Caco-2 (cell line): ENCODE measurements at places on chromosomes 3 and 15.

- H3K4me3 ChIP-seq = no peak overlapping the region
- no peak overlapping the region for H3K27ac ChIP-seq
- no peaks in the 10 kb centered on the region for H3K27me3 ChIP-seq
- peaks cover 17% of the 10 kb centered on the region for H3K4me1 ChIP-seq
Measured at GRCh38 chr3:23913873-23914743, 2.7 kb downstream of the NKIRAS1 start.

DNA sequence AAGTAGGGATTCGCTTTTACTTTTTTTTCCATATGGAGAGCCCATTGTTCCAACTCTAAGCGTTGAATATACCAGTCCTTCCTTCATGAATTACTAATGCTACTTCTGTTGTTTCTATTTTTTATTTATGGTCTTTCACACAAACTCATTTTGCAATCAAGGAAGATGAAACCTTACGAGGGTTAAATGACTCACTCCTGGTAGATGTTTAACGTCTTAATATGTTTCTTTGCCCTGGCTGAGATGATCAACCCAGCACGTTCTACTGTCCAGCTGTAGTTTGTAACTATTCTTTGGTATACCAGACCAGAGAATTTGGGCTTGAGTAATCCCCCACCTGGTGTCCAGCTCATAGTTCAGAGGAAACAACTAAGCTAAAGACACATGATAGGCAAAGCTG lies 23.1 kb downstream of the CDCP1 start:
- no peak overlapping the region for H3K27ac ChIP-seq
- H3K4me1 ChIP-seq = peaks cover 58% of the 10 kb centered on the region
- no peak overlapping the region for H3K4me3 ChIP-seq
- H3K27me3 ChIP-seq = no peaks in the 10 kb centered on the region
- no peaks in the 10 kb centered on the region; the same call in none of the 2 replicates for H3K36me3 ChIP-seq

GRCh38 chr15:89067751-89068150 lies 20.5 kb upstream of the ABHD2 start:
- H3K27ac ChIP-seq = no peak overlapping the region
- H3K27me3 ChIP-seq = no peaks in the 10 kb centered on the region
- no peaks in the 10 kb centered on the region; the same call in 1 of the 2 replicates for H3K4me1 ChIP-seq
- DNase-seq = no peak

DNA sequence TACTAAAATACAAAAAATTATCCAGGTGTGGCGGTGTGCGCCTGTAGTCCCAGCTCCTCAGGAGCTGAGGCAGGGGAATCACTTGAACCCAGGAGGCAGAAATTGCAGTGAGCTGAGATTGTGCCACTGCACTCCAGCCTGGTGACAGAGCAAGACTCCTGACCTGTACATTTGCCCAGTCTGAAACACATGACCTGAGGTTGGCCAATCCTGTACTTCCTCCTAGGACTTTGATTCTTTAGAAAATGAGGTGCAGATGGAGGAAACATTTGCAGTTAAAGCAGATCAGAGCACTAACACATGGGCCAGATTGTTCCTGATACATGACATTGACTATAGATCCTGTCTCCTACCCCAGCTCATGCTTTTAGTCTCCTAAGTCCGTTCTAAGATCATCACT lies 28.9 kb upstream of the LPP start:
- H3K4me1 ChIP-seq = peaks cover 44% of the 10 kb centered on the region
- no peaks in the 10 kb centered on the region for H3K27me3 ChIP-seq
- no peak for DNase-seq
- no peak overlapping the region for H3K27ac ChIP-seq
- no peaks in the 10 kb centered on the region for H3K36me3 ChIP-seq
- no peak overlapping the region for H3K4me3 ChIP-seq

- H3K36me3 ChIP-seq = no peaks in the 10 kb centered on the region
- DNase-seq = no peak
- H3K4me1 ChIP-seq = no peaks in the 10 kb centered on the region
- no peak overlapping the region for H3K27ac ChIP-seq
- no peaks in the 10 kb centered on the region; the same call in 1 of the 2 replicates for H3K27me3 ChIP-seq
- no peak overlapping the region for H3K4me3 ChIP-seq
Measured at GRCh38 chr3:180743813-180744590, 64.7 kb upstream of the CCDC39 start.

DNA sequence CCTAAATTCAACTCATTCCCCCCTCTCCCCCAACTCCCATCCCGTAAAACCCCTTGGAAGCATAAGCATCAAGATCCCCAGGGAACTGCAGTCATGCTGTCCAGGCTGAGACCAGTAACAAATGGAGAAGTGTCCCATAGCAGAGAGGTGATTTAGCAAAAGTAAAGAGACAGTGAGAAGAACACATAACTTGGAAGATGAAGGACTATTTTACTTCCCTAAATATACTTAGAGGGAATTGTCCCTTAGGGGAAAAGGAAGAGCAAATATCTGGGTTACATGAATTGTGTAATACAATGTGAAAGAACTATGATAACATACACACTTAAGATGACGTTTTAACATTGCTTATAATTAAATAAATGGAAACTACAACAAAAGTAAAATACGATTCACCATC lies 61.6 kb upstream of the LRRFIP2 start:
- H3K36me3 ChIP-seq = no peaks in the 10 kb centered on the region
- no peak overlapping the region for H3K4me3 ChIP-seq
- no peak overlapping the region for H3K27ac ChIP-seq
- 0 out of 2 replicates have a peak, but pooled peaks cover 4% of the 10 kb centered on the region for H3K4me1 ChIP-seq

DNA sequence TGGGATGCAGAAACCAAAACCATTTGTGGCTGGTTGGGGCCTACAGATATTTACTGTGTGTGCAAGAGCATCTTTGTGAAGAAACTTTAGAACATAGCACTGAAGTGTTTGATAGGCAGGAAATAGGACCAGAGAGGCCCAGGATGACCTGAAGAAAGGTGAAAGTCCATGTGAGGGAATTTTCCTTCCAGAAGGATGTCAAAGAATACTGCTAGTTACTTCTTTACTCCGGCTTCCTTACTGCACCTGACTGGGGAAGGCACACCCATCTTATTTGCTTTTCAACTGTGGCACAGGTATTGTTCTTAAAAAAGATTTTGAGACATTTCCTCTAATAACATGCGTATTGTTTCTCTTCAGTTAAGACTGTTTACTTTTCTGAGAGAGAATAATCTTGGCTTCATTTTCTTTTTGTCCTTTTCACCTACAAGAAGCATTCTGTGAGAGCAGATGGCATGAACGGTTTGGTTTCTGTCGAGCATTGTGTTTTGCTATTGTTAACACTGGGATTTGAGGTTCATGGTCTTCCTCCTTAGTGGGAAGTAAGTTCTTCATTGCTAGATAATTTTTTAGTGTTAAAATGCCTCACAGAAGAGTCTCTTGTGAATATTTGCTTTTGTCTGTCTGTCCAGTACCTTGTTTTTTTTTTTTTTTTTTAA lies 71.5 kb downstream of the SLCO3A1 start:
- H3K4me3 ChIP-seq = no peak overlapping the region
- no peak overlapping the region for H3K27ac ChIP-seq
- H3K36me3 ChIP-seq = no peaks in the 10 kb centered on the region
- H3K4me1 ChIP-seq = no peaks in the 10 kb centered on the region

DNA sequence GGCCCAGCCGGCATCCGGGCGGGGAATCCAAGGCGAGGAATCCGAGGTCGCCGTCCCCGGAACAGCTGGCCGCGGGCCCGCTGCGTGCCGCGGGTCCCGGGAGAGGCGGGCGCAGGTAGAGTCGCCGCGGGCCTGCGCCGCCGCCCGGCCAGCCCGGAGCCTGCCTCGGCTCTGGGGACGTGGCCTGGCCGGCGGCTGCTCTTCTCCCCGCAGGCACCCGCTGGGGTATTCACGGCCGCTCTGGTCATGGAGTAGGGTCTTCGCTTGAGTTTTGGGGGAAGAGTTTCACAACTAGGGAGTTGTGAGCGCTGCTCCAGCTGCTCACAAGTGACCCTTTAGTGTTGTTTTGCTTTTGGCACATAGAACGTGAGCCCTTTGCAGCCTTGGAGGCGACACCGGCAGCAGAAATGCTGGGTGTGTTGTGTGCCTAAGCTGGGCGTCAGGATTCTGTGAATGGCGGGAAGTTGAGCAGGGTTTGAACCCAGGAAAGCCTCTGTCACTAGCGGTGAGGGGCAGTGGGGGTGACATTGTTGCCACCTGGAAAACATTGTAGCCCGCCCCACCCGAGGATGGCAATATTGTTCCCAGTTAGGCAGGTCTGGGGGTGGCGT lies 4.0 kb downstream of the TRIM71 start:
- DNase-seq = no peak
- no peaks in the 10 kb centered on the region for H3K27me3 ChIP-seq
- H3K4me3 ChIP-seq = peak overlapping the region; percentile 78
- H3K4me1 ChIP-seq = peaks cover 48% of the 10 kb centered on the region
- peaks cover 4% of the 10 kb centered on the region; the same call in 1 of the 2 replicates for H3K36me3 ChIP-seq

GRCh38 chr15:78691167-78691850 lies 50.3 kb upstream of the CHRNB4 start:
- H3K36me3 ChIP-seq = no peaks in the 10 kb centered on the region
- no peaks in the 10 kb centered on the region for H3K27me3 ChIP-seq
- no peaks in the 10 kb centered on the region for H3K4me1 ChIP-seq
- no peak for DNase-seq

GRCh38 chr3:74663178-74663577 lies 48.7 kb upstream of the CNTN3 start:
- H3K27ac ChIP-seq = no peak overlapping the region
- no peaks in the 10 kb centered on the region for H3K27me3 ChIP-seq
- DNase-seq = no peak

- DNase-seq = no peak
- no peaks in the 10 kb centered on the region for H3K4me1 ChIP-seq
- no peak overlapping the region for H3K4me3 ChIP-seq
- H3K36me3 ChIP-seq = no peaks in the 10 kb centered on the region
- no peak overlapping the region for H3K27ac ChIP-seq
- H3K27me3 ChIP-seq = no peaks in the 10 kb centered on the region
Measured at GRCh38 chr3:72535772-72536171, 312.5 kb downstream of the SHQ1 start.

GRCh38 chr3:81929697-81930096 lies 168.3 kb upstream of the GBE1 start:
- no peaks in the 10 kb centered on the region for H3K4me1 ChIP-seq
- H3K27ac ChIP-seq = no peak overlapping the region
- H3K27me3 ChIP-seq = no peaks in the 10 kb centered on the region
- no peaks in the 10 kb centered on the region for H3K36me3 ChIP-seq
- H3K4me3 ChIP-seq = no peak overlapping the region

- H3K27me3 ChIP-seq = no peaks in the 10 kb centered on the region
- H3K4me3 ChIP-seq = no peak overlapping the region
- no peaks in the 10 kb centered on the region for H3K4me1 ChIP-seq
- H3K27ac ChIP-seq = no peak overlapping the region
- H3K36me3 ChIP-seq = no peaks in the 10 kb centered on the region
Measured at GRCh38 chr15:88208396-88208795, 48.1 kb downstream of the NTRK3 start.

GRCh38 chr15:95874637-95875036 lies 455.9 kb upstream of the NR2F2 start:
- no peaks in the 10 kb centered on the region for H3K27me3 ChIP-seq
- DNase-seq = no peak
- no peaks in the 10 kb centered on the region for H3K4me1 ChIP-seq
- H3K36me3 ChIP-seq = no peaks in the 10 kb centered on the region
- H3K27ac ChIP-seq = no peak overlapping the region

DNA sequence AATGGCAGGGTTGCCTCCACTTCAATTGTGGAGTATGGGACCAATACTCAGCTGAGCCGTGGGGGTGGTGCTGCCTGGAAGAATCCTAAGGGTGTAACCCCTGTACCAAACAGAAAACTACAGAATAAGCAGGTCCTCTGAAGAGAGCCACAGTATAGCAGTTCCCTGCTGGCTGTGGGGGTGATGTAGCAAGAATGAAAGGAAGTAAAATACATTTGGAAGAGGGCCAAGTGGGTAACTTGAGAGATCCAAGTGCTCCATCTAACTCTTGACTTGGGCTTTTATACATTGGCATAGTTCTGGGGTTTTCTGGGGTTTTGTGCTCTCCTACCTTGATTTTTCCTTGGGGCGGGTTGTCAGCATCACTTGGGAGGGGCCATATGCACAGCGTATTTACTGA lies 341.4 kb downstream of the OTOL1 start:
- no peak overlapping the region for H3K4me3 ChIP-seq
- no peaks in the 10 kb centered on the region for H3K36me3 ChIP-seq
- no peak overlapping the region for H3K27ac ChIP-seq
- H3K27me3 ChIP-seq = no peaks in the 10 kb centered on the region

DNA sequence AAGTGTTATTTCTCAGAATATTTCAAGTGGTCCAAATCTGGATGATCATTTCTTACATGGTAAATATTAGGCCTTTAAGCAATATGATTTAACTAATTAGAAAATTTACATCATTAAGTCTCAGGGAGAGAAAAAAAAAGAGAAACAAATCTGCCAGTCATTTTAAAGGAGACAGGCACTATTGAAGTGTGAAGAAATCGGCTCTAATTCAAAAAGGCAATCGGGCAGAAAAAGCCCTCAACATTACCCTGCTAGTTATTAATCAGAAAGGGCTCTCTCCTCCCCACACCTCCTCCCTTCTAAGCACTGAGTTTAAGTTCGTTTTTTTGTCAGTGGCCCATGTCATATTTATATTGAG lies 215.9 kb downstream of the MEIS2 start:
- no peaks in the 10 kb centered on the region for H3K36me3 ChIP-seq
- no peak overlapping the region for H3K27ac ChIP-seq
- H3K4me3 ChIP-seq = no peak overlapping the region
- no peak for DNase-seq
- H3K4me1 ChIP-seq = peaks cover 17% of the 10 kb centered on the region

DNA sequence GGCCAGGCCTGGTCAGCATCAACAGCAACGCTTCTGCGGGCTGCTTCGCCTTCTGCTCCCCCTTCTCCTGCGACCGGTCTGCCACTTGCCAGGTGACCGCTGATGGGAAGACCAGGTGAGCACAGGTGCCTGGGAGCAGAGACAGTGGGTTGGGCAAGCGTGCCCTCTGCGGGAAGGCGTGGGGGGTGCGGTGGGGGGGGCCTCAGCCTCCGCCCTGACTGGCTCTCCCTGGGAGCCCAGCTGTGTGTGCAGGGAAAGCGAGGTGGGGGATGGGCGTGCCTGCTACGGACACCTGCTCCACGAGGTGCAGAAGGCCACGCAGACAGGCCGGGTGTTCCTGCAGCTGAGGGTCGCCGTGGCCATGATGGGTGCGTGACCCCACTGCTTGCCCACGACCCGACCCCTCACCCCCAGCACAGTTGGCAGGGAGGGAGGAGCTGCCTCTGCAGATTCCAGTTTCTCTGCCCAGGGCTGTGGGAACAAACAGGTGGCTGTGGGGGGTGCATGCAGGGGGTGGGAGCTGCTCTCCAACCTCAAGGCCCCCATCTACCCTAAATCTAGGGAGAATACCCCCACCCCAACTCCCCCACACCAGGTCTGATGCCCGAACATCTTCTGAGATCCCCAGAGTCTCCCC lies 8.8 kb downstream of the STAB1 start:
- no peaks in the 10 kb centered on the region for H3K4me1 ChIP-seq
- H3K27me3 ChIP-seq = no peaks in the 10 kb centered on the region
- H3K4me3 ChIP-seq = no peak overlapping the region
- no peak overlapping the region for H3K27ac ChIP-seq
